ENCODE measurements at places on chromosomes 2 and 18.
A peak's percentile ranks its signal among the peaks of the same experiment; 100 is the strongest.

GRCh38 chr2:179311101-179311500 lies 46.5 kb upstream of the SESTD1 start:
- DNase-seq, result no peak

DNA sequence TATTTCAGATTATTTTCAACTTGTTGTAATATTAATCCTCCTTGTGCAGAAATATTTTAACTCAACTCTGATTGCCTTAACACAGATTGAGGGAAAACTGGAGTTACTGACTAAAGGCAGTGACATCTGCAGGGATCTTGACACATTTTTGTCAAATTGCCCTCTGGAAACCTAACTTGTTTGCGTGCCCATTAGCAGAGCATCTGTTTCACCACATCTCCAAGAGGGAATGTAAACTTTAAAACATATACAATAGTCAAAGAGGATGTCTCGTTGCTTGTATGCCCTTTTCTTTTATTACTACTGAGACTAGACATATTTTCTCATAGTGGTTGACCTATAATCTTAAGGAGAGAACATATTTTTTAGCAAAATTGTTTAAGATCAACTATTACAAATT lies 14.2 kb downstream of the INPP1 start:
- no peak for DNase-seq

- DNase-seq, result no peak
These were observed 5.2 kb downstream of the IL37 start for GRCh38 chr2:112916145-112916571.

DNA sequence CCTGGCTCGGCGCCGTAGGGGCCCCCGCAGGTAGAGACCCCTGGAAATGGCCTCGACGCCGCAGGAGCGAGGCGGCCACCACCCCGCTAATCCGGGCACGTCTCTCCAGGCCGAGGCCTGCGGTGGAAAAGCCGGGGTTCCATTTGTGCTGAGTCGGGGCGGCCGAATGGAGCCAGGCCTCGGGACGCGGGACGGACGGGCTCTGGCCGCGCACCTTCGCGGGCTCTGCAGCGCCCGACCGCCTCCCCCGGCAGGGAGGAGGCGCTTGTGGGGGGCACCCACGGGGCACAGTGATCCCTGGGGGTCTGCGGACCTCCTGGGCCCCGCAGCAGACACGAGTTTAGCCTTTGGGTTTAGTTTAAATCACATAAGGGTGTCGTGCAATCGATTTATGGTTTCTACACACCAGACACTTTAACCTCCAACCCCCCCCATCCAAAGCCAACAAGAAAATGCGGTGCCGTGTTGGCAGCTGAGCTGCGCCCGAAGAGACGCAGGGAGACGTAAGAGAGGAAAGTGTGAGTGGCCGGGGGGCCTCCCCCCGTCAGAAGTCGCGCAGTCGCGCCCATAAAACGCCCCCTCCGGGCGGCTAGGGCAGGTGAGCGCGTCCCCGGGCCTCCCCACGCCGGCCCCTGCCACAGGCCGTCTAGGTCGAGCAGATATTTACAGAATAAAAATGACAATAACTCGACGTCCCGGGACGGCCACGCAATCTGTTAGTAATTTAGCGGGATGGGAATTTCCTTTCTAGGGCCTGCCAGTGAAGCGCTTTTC lies 1.0 kb upstream of the NFATC1 start:
- DNase-seq, result peak; percentile 31

GRCh38 chr2:106144621-106145331 lies 49.3 kb downstream of the UXS1 start:
- DNase-seq, result no peak

DNA sequence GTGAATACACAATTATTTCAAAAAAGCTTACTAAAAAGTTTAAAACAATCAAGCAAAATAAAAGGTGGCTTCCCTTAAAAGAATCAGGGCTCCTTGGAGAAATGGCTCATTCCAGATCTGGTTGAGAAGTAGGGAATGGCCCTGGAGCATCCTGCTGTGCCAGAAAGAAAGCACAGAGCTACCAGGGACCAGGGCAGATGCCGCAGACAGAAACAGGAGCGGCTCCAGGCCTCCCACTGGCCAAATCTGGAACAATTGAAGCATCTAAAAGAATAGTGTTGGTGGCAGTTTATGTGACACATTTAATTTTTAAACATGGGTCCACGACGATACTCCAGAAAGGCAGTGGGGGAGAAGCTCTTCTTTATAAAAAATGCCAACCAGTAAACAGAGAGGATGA lies 75.5 kb downstream of the GBX2 start:
- no peak for DNase-seq

DNA sequence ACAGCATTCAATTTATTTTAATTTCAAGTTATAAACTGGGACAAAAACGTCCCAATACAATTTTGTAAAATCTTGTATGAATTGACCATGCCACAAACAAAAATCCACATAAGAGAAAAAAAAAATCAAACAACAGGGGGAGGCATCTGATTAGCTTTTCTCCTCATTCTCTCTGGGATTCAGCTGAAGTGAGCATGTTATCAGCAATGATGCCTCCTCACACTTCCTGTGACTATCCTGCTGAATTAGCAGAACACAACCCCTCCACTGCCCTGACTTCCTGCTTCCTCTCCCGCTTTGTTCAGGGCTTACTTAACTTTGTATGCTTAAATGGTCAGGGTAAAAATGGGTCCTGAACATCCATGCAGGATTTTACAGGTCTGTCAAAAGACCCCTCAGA lies 132.2 kb upstream of the ITGB6 start:
- no peak for DNase-seq

DNA sequence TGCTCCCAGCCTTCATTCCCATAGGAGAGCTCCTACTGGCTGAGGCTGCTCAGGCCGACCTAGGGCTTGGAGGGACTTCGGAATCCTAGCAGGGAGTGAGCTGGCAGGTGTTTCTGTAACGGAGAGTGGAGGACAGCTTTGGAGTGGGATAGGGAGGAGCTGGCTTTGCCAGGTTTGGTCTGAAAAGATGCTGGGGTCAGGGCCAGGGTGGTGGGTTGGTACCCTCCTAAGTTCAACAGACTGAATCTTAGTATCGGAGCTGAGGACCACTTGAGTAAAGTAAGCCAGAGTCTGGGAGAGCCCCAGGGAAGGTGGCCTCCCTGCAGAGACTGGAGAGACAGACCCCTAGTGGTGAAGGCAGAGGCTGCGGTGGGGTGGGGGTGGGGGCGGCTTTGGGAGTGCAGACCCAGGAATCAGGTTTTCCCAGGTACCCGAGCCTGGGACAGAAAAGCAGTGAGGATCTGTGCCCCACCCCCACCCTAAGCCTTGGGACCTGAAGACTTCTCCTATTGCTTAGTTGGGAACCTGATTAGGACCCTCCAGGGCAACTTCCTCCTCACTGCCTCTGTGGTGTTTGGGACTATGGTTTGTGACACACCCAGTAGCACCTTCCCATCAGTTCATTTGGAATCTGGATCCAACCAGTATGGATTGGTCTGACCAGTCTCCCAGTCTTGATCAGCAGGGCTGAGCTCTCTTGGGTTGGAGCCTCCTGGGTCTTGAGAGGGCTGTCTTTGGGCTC lies 3.0 kb downstream of the CNNM4 start:
- DNase-seq, result no peak

GRCh38 chr2:240840435-240841060 lies 20.5 kb upstream of the KIF1A start:
- DNase-seq, result peak; percentile 45

GRCh38 chr2:47346107-47346506 lies 56.8 kb upstream of the MSH2 start:
- no peak for DNase-seq

- DNase-seq, result no peak
These were observed 167.5 kb downstream of the DYSF start for GRCh38 chr2:71620851-71621251.

DNA sequence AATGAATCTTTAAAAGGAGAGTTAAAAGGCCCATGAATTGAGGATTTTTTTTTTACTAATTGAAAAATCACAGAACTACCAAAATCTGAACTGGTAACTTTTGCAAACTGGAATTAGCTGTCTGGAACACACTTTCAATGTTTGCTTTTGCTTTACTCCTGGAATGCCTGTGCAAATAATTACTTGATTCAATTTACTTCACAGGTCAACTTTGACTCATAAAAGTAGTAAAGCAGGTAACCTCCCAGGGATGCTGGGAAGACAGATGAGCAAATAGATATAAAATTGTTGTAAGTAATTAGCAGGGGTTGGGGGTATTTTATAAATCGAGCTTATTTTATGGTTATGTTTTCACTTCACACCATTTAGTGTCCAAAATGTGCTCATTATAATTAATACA lies 398.3 kb upstream of the HNRNPA3 start:
- DNase-seq, result no peak

DNA sequence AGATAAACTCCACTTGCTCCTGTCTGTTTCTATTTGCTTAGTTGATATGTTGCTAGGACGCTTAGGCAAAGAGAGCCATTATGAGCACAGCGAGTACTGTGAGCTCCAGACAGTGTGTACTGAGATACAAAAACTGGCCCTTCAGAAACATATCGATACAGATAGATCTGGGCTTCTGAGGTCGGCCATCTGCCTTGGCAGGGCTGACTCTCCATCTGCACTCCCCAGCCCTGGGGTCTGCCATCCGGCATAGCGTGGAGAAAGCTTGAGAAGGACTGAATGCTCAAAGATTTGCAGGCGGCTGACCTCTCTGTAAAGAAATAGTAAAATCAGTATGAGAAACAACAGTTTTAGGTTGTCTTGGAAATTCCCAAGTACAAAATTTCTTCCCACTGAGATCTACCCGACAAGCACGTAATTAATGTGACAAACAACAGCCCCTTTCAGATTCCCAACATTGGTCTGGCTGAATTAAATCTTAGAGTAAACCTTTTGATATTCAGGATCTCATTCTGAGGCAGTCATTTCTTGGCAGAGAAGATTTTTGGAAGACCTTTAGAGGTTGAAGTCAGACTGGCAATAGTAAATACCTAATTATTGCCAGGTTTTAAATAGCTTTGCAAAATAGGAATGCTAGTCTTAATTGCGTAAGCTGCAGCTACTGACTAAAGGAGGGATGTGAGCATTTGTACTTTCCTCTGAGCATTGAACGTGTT lies 127.4 kb downstream of the CHST9 start:
- no peak for DNase-seq

- DNase-seq, result no peak
These were observed 21.6 kb downstream of the PTPN18 start for GRCh38 chr2:130377491-130377890.

DNA sequence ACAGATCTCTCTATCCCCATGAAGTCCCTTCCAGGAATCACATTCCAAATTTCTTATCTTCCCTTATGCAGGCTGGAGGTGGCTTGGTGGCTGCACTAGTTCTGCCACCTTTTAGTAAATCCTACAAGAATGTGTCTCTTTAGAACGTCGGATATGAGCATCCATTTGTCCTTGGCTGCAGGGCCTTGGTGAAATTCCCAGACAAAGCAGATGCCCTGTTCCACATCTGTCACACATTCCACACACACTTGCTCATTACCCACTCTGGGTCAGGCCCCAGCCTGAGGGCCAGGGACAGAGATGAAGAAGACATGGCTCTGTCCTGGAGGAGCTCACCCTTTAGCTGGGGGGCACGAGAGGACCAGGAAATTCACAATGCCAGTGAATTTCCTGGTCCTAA lies 31.2 kb upstream of the GPR17 start:
- no peak for DNase-seq

GRCh38 chr2:34578641-34579040 lies 979.5 kb upstream of the FAM98A start:
- no peak for DNase-seq

DNA sequence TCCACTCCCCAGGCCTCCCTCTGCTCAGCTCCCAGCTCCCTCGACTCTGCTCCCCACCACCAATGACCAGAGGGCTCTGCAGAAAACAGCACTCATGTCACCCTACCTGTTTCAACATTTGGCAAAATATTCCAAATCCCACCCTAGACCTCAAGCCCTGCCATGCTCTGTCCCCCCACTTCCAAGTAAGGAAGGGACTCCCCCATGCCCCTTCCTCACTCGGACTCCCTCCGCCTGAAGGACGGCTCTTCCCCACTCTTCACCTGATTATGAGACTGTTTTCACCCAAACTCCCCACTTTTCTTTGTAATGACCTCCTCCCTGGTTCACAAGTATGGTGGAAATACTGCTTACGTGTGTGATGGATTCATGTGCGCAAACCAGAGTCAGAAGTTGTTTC lies 208.4 kb downstream of the MGAT5 start:
- no peak for DNase-seq

GRCh38 chr18:11943551-11943950 lies 35.4 kb upstream of the MPPE1 start:
- no peak for DNase-seq

DNA sequence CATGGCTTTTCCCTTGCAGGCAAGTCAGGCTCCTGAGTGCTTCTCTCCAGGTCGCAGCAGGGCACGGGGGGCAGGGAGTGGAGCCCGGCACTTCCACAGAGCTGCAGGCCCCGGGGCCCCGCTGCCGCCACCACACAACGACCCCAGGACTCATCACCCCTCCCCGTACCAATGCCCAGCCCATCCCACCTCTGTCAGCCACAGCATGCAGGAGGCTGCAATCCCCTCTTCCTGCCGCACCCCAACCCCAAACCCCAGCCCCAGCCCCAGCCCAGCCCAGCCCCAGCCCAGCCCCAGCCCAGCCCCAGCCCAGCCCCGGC lies 288.0 kb downstream of the NDUFA10 start:
- no peak for DNase-seq

All from stromal cell of bone marrow (primary cell).